ENCODE measurements at places on chromosomes 7 and 10.
A peak's percentile ranks its signal among the peaks of the same experiment; 100 is the strongest.

- no peak for DNase-seq
These were observed 49.2 kb upstream of the ZMIZ1 start for GRCh38 chr10:79019441-79020014.

DNA sequence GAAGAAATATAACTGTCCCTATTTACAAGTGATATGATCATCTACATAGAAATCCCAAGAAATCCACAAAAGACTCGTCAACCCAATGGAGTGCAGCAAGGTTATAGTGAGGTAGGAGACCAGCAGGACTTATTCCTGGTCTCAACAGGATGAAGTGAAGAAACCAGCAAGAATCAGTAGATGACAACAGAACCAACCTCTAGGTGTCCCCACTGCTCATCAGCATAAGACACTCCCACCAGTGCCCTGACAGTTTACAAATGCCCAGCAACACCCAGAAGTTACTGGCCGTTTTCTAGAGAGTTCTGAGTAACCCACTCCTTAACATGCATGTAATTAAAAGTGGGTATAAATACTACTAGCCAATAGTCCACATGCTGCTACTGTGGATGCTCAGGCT, 470.5 kb upstream of the LRRTM3 start:
- no peak for DNase-seq

GRCh38 chr7:147510923-147511322, 1079.6 kb upstream of the C7orf33 start:
- DNase-seq: no peak

GRCh38 chr7:2873146-2873545, 29.0 kb upstream of the GNA12 start:
- DNase-seq: no peak

GRCh38 chr10:29746080-29746797, 111.5 kb upstream of the SVIL start:
- no peak for DNase-seq

GRCh38 chr7:45084336-45084735, 4.4 kb downstream of the NACAD start:
- DNase-seq: no peak

DNA sequence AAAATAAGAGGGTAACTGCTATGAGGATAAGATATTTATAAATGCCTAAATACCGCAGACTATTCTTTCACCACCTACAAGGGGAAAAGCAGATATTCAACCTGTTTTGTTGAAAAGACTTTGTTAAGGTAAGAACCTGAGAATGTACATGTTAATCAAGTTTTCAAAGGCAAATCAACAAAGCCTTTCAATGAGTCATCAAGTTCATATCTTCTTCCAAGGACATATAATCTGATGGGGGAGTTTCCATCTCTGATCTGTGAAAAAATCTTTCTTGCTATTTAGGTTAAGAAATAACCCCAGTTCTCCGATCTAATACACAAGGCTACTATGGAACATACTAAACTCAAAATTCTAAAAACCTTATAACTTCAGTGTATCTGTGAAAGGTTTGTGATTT, 40.0 kb upstream of the ANLN start:
- no peak for DNase-seq

DNA sequence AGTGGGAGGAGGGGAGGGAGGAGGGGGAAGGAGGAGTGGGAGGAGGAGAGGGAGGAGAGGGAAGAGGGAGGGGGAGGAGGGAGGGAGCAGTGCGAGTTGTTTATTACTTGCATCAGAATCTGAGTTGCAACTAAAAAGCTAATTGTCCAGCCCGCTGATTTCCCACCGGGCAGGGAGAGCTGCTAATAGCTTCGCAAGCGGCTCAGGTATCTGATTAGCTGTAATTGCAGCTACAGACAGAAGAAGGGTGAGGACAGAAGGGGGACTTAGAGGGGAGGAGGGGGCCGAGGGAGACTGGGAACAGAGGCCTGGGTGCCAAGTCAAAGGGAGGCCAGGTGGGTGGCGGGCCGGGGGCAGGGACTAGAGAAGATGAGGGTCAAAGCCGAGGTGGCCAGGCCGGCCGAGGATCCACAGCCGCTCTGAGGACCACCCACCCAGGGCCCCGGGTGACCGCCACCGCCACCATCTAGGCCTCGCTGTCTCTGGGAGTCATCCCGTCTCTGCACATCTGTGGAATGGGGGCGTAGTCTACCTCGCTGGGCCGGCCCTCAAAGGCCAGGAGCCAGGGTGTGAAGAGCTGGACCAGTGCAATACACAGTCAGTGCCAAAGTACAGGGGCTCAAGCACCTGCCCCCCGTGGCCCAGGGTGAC, 54.2 kb downstream of the MICALL2 start:
- DNase-seq: no peak

GRCh38 chr10:6958254-6958653, 378.2 kb upstream of the PRKCQ start:
- no peak for DNase-seq

GRCh38 chr7:23356726-23357125, 57.6 kb downstream of the MALSU1 start:
- no peak for DNase-seq

DNA sequence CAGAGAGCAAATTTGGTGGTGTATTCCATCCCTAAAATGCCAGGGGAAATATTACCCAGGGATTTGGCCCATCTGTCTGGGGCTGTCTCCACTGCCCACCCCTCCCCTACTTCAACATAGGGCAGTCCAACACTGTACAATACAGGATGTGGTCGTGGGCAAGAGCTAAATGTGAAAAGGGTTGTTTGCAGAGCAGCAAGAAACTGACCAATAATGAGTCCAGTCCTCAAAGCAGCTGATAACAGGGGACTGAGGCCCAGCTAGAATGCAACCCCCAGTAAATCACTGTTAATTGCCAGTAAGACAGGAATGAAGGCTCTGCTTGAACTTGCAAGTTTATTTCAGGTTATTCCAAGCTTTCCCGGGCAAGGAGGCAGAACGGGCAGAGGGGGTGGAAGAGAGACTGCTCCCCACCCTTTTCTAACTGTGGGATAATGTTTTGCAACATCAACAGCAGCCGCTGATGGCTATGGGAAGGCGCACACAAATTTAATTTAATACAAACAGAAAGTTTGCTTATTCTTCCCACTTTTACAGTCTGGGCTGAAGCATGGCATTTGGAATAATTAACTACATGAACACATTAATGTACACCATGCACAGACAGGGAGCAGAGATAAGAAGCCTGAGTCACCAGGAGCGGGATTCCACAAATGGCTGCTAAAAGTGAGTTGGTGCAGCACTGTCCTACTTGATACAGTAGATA, 36.8 kb downstream of the AFAP1L2 start:
- DNase-seq: no peak

- no peak for DNase-seq
These were observed 54.9 kb downstream of the PDGFA start for GRCh38 chr7:464454-465401.

GRCh38 chr7:92968502-92968901, 132.1 kb upstream of the CDK6 start:
- DNase-seq: no peak

DNA sequence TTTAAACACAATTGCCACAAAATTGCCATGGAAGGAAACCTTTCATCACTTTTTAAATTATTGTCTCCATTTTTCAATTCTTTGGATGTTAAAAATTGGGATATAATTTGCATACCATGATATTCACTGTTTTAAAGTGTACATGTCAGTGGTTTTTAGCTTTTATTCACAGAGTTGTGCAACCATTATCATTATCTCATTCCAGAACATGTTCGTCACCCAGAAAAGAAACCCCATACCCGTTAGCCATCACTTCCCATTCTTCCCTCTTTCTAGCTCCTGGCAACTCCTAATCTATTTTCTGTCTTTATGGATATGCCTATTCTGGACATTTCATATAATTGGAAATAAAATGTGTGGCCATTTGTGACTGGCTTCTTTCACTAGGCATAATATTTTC, 260.3 kb upstream of the FERD3L start:
- DNase-seq: no peak

GRCh38 chr7:14195871-14196270, 206.4 kb upstream of the ETV1 start:
- peak; percentile 14 for DNase-seq

DNA sequence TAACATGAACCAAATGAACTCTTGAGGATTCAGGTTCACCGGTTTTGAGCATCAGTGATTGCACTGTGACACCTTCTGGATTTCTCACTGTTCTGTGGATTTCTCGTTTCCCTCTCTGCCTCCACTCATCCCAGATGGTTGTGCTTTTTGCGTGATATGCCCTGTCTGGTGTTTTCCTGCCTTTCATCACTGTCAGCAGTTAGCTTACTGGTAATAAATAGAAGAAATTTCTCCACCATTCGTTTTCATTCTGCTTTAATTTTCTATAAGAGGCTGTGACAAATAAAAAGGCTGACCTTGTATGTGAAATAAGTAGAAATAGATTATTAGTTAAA, 16.2 kb downstream of the BPGM start:
- DNase-seq: no peak

DNA sequence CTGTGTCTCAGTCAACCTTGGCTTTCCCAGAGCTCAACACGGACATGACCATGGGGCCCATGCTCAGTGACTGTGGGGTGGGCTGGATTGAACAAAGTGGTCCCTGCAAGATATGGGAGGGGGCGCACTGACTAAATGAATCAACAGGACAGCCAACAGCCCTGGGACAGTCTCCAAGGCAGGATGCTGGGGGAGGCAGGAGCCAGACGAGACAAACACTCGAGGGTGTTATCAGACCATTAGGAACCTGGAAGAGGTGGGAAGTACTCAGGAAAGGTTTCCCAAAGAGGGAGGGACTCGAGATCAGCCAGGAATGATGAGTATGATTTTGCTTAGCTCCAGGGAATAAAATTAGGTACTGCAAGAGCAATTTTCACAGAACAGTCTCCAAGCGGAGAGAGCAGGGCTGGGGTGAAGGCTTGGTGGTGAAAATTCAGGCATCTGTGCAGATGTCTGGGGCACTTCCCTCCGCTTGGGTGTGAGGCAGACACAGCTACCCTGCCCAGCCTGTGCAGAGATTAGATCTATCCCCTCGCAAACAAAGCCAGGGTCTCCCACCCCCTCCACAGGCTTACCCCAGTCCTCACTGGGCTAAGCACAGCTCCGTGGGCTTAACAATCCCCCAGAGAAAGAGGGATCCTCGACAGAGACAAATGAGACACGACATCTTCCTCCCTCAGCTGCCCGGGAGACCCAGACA, 261.1 kb upstream of the ZMIZ1 start:
- DNase-seq: no peak

GRCh38 chr7:158606671-158607424, 19.2 kb upstream of the PTPRN2 start:
- DNase-seq: no peak

All from NCI-H446 treated with DMSO at 0.1 percent for 48 hours (cell line).